Esophagus mucosa (tissue), 1 donor: ENCODE measurements at places on chromosomes 4 and X. TPM values are rescaled to one million over a fixed set of nuclear protein-coding genes. Genes with fewer than 3 reads are reported as not detected.

The ADH1B gene
- total RNA-seq, result 14.2 TPM

- no peak for ATAC-seq
These were observed 175.8 kb downstream of the COMMD8 start for GRCh38 chr4:47287735-47288134.

The CFI gene
- 31.5 TPM for total RNA-seq

GRCh38 chr4:90330546-90330945 lies 203.4 kb downstream of the CCSER1 start:
- no peak for ATAC-seq

The ZNF280C gene
- total RNA-seq, result 2.9 TPM

DNA sequence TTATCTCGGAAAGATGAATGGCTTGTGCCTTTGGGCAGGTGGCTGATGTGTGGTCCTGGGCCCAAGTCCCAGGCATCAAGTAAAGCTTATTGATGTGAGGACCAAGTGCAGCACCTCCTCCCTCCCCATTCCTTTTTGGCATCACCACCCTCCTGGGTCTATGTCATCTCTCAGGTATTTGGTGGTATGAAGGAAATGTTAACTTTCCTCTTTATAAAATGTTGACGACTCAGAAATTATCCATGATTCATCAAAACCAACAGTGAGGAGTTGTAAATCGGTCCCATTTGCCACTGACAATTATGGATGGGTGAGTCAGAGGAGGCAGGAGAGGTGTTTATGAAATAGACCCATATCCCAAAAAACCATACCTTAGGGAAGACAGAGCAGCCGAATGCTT lies 229.4 kb upstream of the GATB start:
- ATAC-seq, result no peak

GRCh38 chr4:38560768-38561558 lies 103.0 kb upstream of the KLF3 start:
- ATAC-seq, result peak; percentile 23

DNA sequence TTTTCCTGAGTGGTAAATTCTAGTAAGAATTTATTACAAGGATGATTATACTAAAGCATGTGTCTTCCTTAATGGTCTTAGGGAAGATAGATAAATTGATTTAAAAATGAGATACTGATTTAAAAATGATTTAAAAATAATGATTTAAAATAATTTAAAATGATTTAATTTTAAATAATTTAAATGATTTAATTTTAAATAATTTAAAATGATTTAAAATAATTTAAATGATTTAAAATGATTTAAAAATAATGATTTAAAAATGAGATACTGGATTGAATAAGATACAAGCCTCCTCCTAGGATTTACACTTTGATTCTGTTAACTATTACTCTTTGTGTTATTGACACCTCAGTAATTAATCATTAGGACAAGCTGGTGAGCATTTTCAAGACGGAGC lies 59.0 kb downstream of the COX7B2 start:
- ATAC-seq, result no peak

DNA sequence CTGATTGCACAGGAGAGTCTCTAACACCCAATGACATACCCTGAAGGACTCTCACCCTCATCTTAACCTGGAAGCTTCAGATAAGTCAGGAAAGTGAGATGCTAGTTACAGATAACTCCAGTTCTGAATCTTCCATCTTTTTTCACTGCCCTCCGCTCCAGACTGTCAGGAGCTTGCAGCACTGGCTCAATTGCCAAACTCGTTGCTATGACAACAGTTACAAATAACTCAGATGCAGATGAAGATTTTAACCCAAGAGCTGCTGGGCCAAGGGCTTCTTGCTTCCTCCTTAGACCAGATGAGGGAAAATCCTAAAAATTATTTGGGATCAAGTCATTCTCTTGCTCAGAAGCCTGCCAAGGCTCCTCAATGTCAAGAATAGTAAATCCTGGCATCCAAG lies 109.1 kb upstream of the HUWE1 start:
- no peak for ATAC-seq

GRCh38 chrX:42955349-42955748 lies 177.4 kb upstream of the PPP1R2C start:
- no peak for ATAC-seq

DNA sequence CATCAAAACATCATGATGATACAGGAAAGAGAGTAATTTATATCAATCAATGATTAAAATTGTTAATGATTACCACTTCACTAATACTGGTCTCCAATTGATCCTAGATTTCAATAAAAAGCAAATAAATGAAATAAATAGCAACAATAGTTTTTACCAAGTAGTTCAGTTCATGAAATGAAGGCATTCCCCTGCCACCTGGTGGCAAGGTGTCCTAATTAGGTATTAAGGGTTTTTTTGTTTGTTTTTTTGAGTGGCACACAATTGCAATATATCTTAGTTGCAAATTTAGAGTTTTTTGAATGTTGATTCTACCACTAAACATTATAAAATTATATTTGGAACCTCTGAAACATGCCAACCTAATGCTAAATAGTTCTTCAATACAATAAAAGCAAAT lies 157.4 kb upstream of the PDE5A start:
- ATAC-seq, result no peak

GRCh38 chrX:109441266-109441665 lies 40.6 kb downstream of the GUCY2F start:
- ATAC-seq, result no peak

GRCh38 chr4:13907255-13907751 lies 279.8 kb upstream of the BOD1L1 start:
- ATAC-seq, result peak; percentile 98

The HTRA3 gene
- total RNA-seq, result 1.0 TPM

DNA sequence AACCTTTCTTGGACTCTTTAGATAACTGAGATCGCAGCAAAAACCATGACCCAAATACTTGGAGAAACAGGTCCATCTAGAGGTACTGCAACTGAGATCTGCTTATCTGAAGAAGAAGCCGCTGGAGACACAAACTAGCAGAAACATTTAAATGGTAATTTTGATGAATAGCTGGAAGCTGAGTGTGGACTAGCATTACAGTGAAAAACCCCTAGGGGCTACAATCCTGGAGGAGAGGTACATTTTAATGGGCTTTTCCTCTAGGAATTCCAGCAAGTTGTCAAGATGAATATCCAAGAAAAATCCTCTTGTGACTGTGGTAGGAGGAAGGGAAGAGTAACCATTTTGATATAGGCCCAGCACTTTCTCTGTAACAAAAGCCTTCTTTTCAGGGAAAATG lies 592.5 kb upstream of the GRIA3 start:
- no peak for ATAC-seq

The PHOX2B gene
- total RNA-seq, result not detected

The NXF2B gene
- not detected for total RNA-seq

DNA sequence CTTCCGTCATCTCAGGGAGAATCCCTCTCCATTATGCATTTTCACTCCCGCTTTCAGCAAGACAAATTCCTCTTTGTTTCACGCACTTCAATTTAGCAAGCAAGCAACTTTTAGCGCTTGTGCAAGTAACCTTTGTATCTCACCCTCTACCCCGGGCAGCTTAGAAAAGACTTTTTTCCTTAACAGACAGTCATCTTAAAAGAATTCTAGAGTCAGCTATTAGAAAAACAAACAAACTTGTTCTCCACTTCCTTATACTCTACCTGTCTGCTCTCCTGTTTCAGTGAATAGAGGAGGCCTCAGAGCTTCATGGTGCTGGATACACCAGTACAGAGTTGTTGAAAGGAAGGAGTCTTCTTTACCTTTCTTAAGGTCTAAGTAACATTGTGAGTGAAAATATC lies 12.1 kb downstream of the TIGD2 start:
- peak; percentile 84 for ATAC-seq

The ARMCX1 gene
- 3.0 TPM for total RNA-seq

- no peak for ATAC-seq
These were observed 625.6 kb upstream of the FAM241A start for GRCh38 chr4:111519683-111520082.

- ATAC-seq, result no peak
These were observed 186.9 kb downstream of the NR3C2 start for GRCh38 chr4:148255344-148255720.

- no peak for ATAC-seq
These were observed 72.0 kb upstream of the TSPAN7 start for GRCh38 chrX:38489341-38489740.

DNA sequence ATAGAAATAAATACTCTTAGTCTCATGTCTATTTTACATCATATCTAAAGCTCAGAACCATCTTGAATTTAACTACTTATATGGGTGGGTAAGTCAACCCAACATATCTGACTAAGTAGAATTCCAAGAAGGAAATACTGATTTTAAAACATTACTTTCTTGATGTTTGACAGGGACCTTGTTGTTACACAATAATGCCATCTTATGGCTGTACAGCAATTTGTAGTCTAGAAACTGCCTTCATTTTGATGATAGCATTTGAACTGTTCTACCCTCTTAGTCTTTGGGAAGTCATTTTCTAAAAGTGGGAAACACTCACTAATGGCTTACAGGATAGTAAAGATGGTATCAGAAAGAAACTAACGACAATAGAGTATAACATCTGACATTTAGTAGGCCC lies 929.5 kb downstream of the DMD start:
- ATAC-seq, result no peak

GRCh38 chr4:17236686-17237085 lies 275.2 kb downstream of the QDPR start:
- no peak for ATAC-seq

- peak; percentile 42 for ATAC-seq
These were observed 1408.0 kb downstream of the RAPGEF2 start for GRCh38 chr4:160510928-160511327.

GRCh38 chr4:150126201-150126863 lies 48.1 kb downstream of the DCLK2 start:
- no peak for ATAC-seq

- no peak for ATAC-seq
These were observed 17.5 kb downstream of the PALLD start for GRCh38 chr4:168514249-168514852.

- ATAC-seq, result peak; percentile 39
These were observed 38.0 kb downstream of the MAGEE2 start for GRCh38 chrX:75746891-75747639.

- no peak for ATAC-seq
These were observed 126.0 kb downstream of the GLRA3 start for GRCh38 chr4:174702979-174703478.

DNA sequence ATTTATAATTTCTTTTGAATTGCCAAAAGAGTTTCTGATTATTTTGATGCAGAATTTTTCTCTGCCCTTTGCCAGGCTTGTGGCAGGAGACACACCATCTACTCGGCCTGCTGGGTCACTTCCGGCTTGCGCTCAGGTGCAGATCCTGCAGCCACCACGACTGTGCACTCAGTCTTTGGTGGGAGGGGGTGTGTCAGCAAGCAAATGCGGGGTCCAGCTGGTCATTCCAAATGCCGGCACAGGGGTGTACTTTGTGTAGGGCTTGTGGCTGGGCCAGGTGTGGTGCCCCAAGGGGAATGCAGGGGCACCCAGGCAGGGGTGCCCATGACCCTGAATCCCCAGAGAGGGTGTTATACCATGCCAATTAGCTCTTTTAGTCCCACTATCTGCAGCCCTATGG lies 673.0 kb downstream of the TLL1 start:
- no peak for ATAC-seq

GRCh38 chr4:168021666-168022065 lies 70.7 kb upstream of the ANXA10 start:
- no peak for ATAC-seq

DNA sequence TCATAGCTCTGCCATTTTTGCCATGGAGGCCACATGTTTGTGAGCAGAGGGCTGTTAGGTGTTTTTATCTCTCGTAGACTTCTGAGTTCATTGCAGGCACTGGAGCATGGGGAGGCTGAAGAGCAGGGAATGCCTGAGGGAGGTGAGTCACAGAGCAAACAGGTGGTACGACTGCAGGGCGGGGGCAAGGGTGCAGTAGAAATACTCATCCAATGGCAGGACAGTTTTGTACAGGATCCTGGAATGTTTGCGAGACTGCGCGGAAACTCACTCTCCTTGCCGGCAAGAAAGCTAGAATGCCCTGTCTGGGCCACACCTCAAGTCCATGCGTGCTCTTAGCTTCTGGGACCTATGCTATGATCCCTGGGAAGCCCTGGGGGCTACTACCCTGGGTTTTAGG lies 20.0 kb upstream of the VCX2 start:
- ATAC-seq, result peak; percentile 98

- peak; percentile 66 for ATAC-seq
These were observed 736.9 kb upstream of the MAGEB2 start for GRCh38 chrX:29478336-29479069.

DNA sequence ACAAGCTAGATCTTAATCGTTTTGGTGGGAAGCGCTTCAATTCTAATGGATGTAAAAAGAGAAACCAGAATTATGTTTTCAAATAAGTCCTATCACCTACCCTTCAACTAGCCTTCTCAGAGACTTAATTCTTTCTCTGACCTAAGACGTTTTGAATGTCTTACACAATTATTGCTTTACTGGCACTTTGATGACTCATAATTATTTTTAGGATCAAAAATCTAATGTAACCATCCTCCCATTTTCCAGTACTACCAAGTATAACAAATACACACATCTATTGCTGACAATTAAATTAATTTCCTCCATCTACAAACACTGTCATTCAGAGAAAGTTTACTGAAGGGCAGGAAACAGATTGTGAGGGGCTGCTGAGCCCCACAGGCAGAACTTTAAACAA lies 108.6 kb downstream of the PPP3CA start:
- no peak for ATAC-seq

DNA sequence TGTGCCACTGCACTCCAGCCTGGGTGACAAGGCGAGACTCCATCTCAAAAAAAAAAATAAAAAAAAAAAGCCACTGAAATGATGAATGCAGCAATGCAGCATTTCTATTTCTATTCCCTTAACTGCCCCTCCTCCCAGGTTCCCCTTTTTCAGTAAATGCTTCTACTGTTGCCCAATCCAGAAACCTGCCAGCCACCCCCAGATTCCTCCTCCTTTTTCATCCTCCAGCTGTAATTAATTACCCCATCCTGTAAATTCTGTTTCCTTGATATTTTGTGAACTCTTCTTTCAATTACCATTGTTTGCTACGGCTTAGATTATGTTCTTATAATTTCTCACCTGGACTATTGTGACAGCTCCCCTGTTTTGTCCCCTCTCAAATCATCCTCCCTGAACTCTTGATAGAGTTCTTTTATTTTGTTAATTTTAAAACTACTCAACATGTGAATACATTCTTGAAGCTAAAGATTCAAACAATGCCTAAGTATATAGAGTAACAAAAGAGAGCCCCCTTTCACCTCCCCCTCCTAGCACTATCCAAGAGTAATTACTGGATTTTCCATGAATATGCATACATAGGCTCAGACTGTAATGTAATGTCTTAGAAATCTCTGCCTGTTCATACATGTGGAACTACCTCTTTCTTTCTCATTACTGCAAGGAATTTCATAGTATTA lies 140.6 kb upstream of the GPC4 start:
- no peak for ATAC-seq

GRCh38 chr4:84286048-84286447 lies 213.0 kb downstream of the NKX6-1 start:
- no peak for ATAC-seq
